ENCODE measurements at places on chromosomes 11 and 22.

GRCh38 chr11:76797341-76798201 is 14.4 kb downstream of the TSKU start:
- peak; percentile 34 for DNase-seq

DNA sequence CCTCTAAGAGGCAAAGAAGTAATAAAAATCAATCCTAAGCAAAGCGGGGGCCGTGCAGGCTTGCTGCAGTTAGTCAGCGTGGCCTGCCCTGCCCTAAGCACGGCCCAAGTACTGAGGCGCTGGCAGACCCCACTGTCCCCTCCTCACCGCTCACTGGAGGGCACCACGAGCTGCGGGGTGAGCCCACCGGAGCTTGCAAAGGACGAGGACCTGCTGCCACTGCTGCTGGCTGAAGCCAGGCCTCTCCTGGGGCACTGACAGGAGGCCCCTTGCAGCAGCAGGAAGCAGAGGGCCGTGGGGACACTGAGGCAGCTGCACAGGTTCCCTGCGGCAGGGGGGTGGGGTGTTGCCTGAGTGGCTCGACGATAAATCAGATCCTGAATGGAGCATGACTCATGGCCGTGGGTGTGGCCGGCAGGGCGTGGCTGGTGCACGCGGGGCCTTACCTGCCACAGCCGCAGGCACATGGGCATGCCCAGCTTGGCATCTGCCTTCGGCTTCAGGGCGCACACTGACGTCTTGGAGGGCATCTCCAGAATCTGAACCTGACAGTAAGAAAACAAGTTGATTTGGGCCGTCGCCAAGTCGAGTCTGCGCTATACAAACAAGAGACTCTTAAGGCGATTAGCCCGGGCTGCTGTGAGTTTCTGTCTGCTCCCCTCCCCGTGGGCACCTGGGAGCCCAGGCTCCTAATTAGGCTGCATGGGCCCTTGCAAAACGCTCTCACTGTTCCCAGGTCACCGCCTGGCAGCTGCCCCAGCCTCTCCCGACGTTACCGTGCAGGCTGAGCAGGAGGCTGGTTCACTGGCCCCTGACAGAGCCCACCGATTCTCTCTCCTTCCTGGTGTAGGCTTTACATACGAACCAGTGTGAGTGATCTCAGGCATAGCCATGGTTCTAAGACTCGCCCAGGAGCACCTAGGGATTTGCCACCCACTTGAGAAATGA is 45.9 kb downstream of the TBX1 start:
- DNase-seq = no peak

DNA sequence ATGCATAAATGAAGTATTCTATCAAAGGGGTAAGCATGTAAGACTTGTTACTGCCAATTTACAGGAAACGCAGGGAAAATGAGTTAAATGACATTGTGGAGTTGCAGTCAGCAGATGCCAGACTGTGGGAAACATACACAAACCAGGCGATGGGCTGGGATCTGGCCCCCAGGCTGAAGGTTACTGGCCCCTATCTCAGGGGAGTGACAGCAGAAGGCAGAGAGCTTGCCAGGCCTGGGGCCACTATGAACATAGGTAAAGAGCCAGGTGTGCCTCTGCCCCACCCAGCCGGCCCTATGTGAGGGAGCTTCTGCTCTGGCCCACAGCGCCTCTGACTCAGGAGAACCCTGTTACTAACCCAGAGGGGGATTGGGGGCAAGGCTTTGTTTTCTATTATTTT is 26.1 kb upstream of the SLC25A1 start:
- DNase-seq = no peak

GRCh38 chr11:108751444-108751843 is 86.6 kb downstream of the DDX10 start:
- no peak for DNase-seq

GRCh38 chr22:40056559-40056958 is 61.8 kb downstream of the FAM83F start:
- DNase-seq = no peak

DNA sequence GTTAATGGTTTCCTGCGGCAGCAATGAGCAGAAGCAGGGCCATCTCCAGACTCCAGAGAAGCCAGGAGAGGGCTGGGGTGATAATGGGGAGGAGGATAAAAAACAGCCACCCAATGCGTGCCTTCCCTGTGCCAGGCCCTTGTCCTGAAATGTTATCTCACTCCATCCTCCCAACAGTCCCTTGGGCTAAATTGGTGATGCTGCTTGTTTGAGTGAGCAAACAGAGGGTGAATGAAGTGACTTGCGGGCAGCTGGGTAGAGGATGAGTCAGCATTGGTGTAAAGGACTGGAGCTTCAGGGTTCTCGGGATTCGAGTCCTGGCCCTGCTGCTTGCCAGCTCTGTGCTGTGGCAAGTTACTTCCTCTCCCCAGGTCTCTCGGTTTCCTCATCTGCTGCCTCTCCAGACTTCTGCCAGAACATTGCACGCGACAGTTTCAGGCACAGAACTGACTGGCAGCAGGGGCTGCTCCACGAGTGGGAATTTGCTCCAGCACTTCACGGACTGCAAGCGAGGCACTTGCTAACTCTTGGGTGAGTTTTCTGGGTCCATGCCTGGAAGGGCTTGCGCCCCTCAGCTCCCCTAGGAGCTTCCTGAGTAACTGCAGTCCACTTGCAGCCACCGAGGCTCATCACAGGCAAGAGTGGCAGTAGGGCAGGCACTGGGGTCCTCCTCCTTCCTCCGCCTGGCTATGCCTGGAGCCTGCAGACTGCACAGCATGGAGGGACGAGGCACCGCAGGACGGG is at the start of gene P2RY6:
TSS of gene P2RY6 (plus strand) at position 403 of the 744 bp plus-strand sequence. CDS start 24,181 bp downstream, outside the sequence.
- DNase-seq = no peak

DNA sequence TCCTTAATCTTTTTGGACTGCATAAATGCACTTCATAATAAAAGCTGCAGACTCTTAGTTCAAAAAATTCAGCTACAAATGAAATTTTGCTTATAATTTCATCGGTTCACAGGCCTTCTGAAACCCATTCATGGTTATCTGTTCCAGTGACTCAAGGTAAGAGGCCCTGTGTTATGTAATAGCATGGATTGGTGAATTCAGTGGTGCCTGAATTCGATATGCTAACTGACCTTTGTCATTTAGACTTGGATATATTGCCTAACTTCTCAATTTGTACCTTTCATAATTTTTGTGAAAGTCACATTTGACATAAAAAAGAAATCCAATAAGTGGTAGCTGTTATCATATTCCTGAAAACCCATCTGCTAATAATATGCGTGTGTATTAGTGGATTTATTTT is 349.9 kb upstream of the KIRREL3 start:
- DNase-seq = no peak

DNA sequence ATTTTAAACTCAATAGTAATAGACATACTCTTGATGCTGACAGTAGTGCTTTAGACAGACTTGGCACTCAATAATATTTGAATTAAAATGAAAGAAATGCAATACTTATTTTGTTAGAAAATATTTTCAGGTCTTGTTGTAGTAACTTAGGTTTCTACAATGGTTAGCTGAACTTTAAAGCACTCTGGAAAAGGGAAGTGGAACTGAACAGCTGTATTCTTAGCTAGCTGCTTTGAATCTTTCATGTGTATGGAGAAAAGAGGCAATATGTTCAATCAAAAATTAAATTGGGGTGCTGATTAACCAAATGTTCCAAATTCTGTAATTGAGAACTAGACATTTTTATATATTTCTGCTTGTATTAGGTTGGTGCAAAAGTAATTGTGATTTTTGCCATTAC is 517.9 kb upstream of the RAG2 start:
- DNase-seq = no peak

Measured in posterior cingulate gyrus (tissue), 11 donors.